Naive thymus-derived CD8-positive, alpha-beta T cell (primary cell): ENCODE measurements at places on chromosomes 6 and 20.

DNA sequence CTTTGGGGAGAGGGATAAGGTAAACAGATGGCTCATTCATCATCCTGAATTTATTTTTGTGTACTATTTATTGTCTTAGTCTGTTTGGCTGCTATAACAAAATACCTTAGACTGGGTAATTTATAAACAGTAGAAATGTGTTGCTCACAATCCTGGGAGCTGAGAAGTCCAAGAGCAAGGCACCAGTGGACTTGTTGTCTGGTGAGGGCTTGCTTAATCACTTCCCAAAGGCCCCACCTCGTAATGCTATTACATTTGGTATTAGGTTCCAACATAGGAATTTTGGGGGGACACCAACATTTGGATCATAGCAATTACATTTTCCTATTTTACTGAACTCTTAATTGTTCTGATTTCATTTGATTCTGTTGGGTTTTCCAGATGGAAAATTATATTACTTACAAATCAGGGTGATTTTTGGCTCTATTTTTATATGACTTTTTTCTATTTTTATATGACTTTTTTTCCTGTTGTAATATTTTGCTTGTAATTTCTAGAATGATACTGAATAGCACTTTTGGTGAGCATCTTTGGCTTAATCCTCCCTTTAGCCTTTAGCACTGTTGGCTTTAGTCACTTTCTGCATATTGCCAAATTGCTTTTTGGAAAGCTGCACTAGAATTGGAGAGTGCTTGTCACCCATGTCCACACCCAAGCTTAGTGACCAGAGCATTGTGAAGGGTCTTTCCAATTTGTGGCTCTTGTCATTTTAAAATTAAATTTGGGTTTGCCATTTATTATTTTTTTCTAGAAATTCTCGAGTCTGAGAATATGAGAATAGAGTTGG is 43.7 kb upstream of the TULP4 start:
- H3K27me3 ChIP-seq: no peaks in the 10 kb centered on the region
- no peak overlapping the region for H3K27ac ChIP-seq
- peaks cover 6% of the 10 kb centered on the region for H3K36me3 ChIP-seq

DNA sequence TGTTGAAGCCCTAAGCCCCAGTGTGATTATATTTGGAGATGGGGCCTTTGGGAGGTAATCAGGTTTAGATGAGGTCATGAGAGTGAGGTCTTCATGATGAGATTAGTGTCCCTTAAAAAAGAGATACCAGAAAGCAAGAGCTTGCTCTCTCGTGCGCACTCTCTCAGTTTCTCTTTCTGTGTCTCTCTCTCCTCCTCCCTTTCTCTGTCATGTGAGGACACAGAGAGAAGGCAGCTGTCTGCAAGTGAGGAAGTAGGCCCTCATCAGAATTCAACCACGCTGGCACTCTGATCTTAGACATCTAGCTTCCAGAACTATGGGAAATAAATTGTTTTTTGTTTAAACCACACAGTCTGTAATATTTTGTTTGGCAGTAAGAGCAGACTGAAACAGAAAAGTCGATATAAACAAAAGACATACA is 180.5 kb downstream of the IBTK start:
- no peak overlapping the region for H3K4me3 ChIP-seq
- DNase-seq: no peak
- H3K36me3 ChIP-seq: no peaks in the 10 kb centered on the region
- H3K27me3 ChIP-seq: peaks cover 1% of the 10 kb centered on the region
- H3K27ac ChIP-seq: no peak overlapping the region
- no peaks in the 10 kb centered on the region for H3K4me1 ChIP-seq

- H3K4me3 ChIP-seq: no peak overlapping the region
- DNase-seq: no peak
- no peaks in the 10 kb centered on the region for H3K36me3 ChIP-seq
- no peaks in the 10 kb centered on the region for H3K4me1 ChIP-seq
These were observed 202.7 kb downstream of the CLIC5 start for GRCh38 chr6:45812922-45813321.

- no peak overlapping the region for H3K27ac ChIP-seq
- no peaks in the 10 kb centered on the region for H3K27me3 ChIP-seq
- H3K4me1 ChIP-seq: no peaks in the 10 kb centered on the region
- DNase-seq: no peak
These were observed 279.6 kb upstream of the JAG1 start for GRCh38 chr20:10953437-10953836.

DNA sequence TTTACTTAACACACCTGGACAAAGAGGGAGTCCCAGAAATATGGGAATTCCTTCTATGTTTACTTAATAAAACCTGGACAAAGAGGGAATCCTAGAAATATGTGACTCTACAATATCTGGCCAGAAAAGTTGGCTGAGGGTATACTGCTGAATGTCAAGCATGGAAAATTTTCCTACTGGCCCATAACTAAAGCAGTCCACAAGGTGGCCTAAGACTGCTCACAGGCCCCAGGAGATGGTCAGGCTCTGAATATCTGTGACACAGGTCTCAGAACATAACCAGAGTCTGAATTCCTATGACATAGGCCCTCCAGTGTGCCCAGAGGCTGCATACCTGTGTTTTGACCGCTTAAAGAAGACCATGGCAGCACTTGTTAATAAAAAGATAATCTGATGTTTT is 578.2 kb upstream of the NRSN1 start:
- H3K4me1 ChIP-seq: no peaks in the 10 kb centered on the region
- H3K4me3 ChIP-seq: no peak overlapping the region
- no peak overlapping the region for H3K27ac ChIP-seq

DNA sequence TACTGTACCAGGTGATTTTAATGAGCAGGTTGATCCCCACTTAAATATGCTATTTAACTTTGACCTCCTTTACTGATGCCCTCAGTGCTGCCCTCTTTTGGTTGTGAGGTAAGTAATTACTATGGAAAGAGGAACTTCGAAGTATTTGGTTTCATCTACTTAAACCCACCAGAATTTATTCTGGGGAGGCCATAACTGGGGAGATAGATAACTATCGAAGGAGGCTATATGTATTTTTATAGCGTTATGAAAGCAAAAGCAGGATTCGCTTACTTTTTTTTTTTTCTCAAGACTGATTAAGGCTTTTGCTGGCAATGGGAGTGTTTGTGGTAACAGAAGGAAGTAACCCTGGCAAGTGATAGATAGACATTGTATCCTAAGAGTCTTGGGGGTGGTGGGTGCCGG is 168.9 kb upstream of the CENPW start:
- H3K27me3 ChIP-seq: no peaks in the 10 kb centered on the region
- H3K36me3 ChIP-seq: no peaks in the 10 kb centered on the region
- no peak overlapping the region for H3K4me3 ChIP-seq
- no peak overlapping the region for H3K27ac ChIP-seq

DNA sequence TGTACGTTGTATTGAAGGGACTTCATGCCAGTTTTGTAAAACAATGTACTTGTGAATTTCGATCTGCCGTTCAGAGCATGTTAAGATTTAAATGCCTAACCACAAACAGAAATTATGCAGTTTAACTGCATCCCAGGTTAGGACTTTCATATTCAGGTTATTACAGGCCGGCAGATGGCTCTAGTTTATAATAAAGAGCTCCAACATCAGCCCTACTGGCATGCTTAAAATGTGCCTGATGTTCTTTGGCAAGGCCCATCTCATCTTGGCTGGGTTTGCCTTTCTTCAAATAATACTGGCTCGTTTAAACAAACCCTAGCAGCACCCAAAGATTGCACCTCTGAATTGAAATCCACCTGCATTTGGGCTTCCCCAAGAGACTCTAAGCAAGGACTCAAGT is 169.3 kb upstream of the RIN2 start:
- H3K4me3 ChIP-seq: no peak overlapping the region
- H3K27ac ChIP-seq: no peak overlapping the region
- no peaks in the 10 kb centered on the region for H3K4me1 ChIP-seq
- H3K36me3 ChIP-seq: no peaks in the 10 kb centered on the region
- DNase-seq: no peak

DNA sequence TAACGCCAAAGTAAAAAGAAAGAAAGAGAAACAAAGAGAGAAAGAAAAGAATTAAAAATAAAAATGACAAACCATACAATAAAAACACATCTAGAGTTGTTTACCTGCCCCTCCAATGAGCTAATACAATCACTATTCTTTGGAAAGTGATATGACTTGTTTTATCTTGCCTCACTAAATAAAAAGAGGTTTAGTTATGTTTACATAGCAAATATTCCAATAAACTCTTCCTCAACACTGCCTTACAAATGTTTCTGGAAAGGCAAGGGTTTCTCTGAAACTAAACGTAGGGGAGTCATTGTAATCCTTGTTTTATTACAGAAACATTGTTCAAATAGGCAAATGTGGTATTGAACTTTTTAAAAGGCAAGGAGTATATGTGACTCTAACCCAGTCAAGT is 396.2 kb downstream of the EPM2A start:
- no peak overlapping the region for H3K27ac ChIP-seq
- no peak for DNase-seq
- H3K4me3 ChIP-seq: no peak overlapping the region
- H3K27me3 ChIP-seq: peaks cover 2% of the 10 kb centered on the region
- H3K36me3 ChIP-seq: no peaks in the 10 kb centered on the region

DNA sequence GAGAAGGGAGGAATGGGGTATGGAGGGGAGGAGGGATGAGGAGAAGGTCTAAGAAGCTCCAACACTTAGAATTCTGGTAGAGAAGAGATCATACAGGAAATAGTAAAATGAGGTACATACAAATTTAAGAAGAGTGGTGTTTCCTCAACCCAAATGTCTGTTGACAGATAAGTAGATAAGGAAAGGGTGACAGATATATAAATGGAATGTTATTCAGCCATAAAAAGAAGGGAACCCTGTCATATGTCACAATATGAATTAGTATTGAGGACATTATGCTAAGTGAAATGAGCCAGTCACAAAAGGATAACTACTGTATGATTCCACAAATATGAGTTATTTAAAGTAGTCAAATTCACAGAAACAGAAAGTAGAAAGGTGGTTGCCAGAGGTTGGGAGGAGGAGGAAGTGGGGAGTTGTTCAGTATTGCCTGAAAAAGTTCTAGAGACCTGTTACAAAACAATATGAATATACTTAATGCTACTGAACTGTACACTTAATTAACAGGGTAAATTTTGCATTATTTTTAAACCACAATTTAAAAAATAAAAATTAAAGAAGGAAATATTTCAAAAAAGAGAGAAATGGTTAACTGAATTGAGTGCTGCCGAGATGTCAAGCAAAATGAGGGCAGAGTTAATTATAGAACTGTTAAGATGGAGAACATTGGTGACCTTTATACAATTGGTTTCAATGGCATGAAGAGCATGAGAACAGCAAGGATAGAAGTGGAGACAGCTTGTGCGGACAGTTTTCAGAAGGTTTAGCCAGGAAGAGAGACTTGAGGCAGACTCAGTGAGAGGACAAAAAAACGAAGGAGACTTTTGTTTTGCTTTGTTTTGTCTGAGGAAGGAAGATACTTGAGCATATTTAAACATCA is 47.6 kb upstream of the ADGRF4 start:
- H3K4me1 ChIP-seq: no peaks in the 10 kb centered on the region
- no peak overlapping the region for H3K27ac ChIP-seq
- no peak overlapping the region for H3K4me3 ChIP-seq
- DNase-seq: no peak

DNA sequence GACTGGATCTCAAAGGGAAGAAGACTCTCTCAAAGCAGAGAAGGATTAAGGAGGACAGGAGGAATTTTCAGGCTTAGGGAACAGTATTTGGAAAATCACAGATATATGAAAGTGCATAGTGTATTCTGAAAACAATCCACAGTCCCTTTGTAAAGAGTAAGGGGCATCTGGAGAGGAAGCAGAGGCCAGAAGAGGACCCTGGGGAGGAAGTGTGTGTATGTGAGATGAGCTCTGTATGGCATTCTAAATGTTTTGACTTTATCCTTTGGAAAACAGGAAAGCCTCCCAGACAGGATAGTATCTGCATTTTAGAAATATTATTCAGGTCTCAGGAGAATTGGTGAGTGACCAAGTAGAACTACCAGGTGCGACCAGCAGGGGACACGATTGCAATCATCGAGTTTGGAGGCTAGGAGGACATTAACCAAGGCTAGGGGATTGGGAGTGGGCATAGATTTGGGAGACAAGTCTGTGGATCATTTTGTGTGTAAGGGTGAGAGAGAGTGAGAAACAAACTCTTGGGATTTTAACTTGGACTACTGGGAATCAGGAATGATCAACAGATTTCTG is 38.3 kb upstream of the FAM184A start:
- H3K36me3 ChIP-seq: no peaks in the 10 kb centered on the region
- no peak for DNase-seq
- H3K4me1 ChIP-seq: no peaks in the 10 kb centered on the region
- H3K4me3 ChIP-seq: no peak overlapping the region
- no peak overlapping the region for H3K27ac ChIP-seq
- H3K27me3 ChIP-seq: no peaks in the 10 kb centered on the region
